Endothelial cell (in vitro differentiated cells): ENCODE measurements at places on chromosomes 2 and 18.

GRCh38 chr2:237942513-237942899, 24.3 kb upstream of the UBE2F start:
- peaks cover 48% of the 10 kb centered on the region for H3K4me1 ChIP-seq
- peaks cover 22% of the 10 kb centered on the region for H3K36me3 ChIP-seq
- peaks cover 10% of the 10 kb centered on the region for H3K27me3 ChIP-seq
- DNase-seq: no peak
- H3K4me3 ChIP-seq: peak overlapping the region; percentile 47

DNA sequence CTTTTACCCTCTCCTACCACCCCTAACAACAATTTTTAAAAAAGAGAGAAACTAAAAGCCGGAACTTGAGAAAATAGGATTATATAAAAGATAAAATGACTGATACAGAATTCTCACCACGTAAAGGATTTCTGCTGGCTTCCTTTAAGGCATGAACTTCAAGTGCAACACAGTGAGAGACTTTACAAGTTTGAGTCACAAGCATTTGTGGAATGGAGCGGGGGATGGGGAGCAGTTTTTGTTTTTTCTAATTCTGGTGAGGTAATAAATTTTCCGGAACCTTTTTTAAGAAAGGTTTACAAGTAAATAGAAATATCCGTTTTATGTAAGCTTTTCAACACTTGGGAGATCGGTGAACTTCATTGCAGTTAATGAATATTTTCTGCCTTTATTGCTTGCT, 1.8 kb upstream of the CDH2 start:
- H3K36me3 ChIP-seq: peaks cover 16% of the 10 kb centered on the region
- H3K27ac ChIP-seq: peak overlapping the region; percentile 68
- DNase-seq: no peak
- peaks cover 20% of the 10 kb centered on the region for H3K4me1 ChIP-seq

DNA sequence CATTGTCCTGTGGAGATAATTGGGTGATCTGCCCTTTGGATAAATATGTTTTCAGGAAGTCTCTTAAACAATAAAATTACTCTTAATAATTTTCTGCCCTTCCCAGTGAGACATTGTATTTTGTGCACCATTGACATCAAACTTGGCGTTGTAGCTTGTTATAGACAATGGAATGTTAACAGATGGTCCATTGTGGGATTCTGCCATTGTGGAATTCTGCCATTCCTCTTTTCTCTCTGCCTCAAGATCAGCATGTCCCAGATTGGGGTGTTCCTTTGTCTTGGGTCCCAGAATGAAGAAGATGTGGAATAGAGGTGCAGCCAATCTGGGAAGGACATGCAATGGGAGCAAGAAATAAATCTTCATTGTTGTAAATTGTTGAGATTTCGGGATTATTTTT, 15.1 kb upstream of the LDAH start:
- no peak for DNase-seq
- H3K36me3 ChIP-seq: peaks cover 3% of the 10 kb centered on the region
- peaks cover 3% of the 10 kb centered on the region for H3K27me3 ChIP-seq
- no peak overlapping the region for H3K4me3 ChIP-seq
- no peaks in the 10 kb centered on the region for H3K4me1 ChIP-seq

- peaks cover 5% of the 10 kb centered on the region for H3K4me1 ChIP-seq
- H3K27me3 ChIP-seq: no peaks in the 10 kb centered on the region
- DNase-seq: no peak
- H3K4me3 ChIP-seq: no peak overlapping the region
- H3K27ac ChIP-seq: no peak overlapping the region
- no peaks in the 10 kb centered on the region for H3K36me3 ChIP-seq
Measured at GRCh38 chr18:44520981-44521667, 159.6 kb upstream of the SETBP1 start.

DNA sequence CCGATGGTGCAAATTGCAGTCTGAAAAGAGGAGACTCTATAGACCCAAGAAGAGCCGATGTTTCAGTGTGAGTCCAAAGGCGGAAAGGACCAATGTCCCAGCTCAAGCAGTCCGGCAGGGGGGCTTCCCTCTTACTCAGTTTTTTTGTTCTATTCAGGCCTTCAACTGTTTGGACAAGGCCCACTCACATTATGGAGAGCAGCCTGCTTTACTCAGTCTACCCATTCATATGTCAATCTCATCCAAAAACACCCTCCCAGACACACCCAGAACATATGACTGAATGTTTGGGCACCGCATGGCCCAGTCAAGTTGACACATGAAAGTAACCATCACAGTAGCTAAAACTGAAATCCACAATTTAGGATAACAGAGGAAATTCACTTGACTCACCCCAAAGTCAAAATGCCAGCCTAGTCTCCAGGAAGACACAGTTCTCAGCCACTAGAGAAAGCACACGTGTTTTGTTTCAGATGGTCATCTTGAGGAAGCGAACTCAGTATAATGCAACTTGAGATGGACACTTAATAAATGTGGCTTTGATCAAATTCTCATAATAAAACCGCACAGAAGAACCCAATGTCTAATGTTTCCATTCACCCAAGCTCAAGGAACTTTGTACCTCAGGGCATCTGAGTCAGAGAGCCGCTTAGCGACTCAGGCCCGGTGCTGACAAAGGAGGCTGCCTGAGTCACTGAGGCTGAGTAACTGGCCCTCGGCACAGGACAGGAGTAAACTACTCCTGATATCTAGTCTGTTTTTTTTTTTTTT, 2.4 kb downstream of the FHL2 start:
- H3K27me3 ChIP-seq: peaks cover 5% of the 10 kb centered on the region
- no peak overlapping the region for H3K27ac ChIP-seq
- DNase-seq: no peak
- peak overlapping the region; percentile 4 for H3K4me3 ChIP-seq
- H3K36me3 ChIP-seq: no peaks in the 10 kb centered on the region
